ENCODE measurements at places on chromosomes 5 and 9. TPM values are rescaled to one million over a fixed set of nuclear protein-coding genes. Genes with fewer than 3 reads are reported as not detected.

The PHF24 gene
- 0.18 TPM for total RNA-seq

The ABLIM3 gene
- 0.07 TPM for total RNA-seq

The SH2D3C gene
- total RNA-seq: 35.2 TPM

The XRCC4 gene
- total RNA-seq: 16.9 TPM

The CD74 gene
- total RNA-seq: 217 TPM

The HMCN2 gene
- total RNA-seq: 0.05 TPM

The GRIN3A gene
- total RNA-seq: not detected
